ENCODE measurements at places on chromosomes 5 and 9. TPM values are rescaled to one million over a fixed set of nuclear protein-coding genes. Genes with fewer than 3 reads are reported as not detected.

DNA sequence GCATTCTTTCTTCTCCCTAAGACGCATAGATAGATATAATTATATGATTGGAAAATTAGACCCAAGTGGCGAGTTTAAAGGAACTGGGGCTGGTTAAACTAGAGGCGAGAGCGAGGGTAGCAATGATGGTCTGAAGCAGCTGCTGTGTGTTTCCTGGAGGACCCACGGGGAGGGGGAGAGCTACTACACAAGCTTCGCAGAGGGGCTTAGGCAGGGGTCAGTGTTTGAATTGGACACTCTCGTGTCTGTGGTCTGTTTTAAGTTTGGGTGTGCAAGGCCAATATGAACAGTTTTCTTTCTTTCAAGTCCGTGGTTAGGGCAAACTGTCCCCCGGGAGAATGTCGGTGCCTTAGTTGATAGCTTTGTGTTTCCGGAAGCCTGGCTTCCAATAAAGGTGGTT, 43.1 kb downstream of the PDZD2 start:
- H3K27me3 ChIP-seq, result no peaks in the 10 kb centered on the region
- H3K4me3 ChIP-seq, result no peak overlapping the region
- no peak for DNase-seq
- H3K36me3 ChIP-seq, result no peaks in the 10 kb centered on the region

GRCh38 chr9:93280661-93281259, 96.8 kb downstream of the WNK2 start:
- no peaks in the 10 kb centered on the region for H3K36me3 ChIP-seq
- H3K27me3 ChIP-seq, result no peaks in the 10 kb centered on the region
- H3K27ac ChIP-seq, result no peak overlapping the region
- no peak overlapping the region for H3K4me3 ChIP-seq
- no peaks in the 10 kb centered on the region for H3K4me1 ChIP-seq
- peak; percentile 0 for DNase-seq

DNA sequence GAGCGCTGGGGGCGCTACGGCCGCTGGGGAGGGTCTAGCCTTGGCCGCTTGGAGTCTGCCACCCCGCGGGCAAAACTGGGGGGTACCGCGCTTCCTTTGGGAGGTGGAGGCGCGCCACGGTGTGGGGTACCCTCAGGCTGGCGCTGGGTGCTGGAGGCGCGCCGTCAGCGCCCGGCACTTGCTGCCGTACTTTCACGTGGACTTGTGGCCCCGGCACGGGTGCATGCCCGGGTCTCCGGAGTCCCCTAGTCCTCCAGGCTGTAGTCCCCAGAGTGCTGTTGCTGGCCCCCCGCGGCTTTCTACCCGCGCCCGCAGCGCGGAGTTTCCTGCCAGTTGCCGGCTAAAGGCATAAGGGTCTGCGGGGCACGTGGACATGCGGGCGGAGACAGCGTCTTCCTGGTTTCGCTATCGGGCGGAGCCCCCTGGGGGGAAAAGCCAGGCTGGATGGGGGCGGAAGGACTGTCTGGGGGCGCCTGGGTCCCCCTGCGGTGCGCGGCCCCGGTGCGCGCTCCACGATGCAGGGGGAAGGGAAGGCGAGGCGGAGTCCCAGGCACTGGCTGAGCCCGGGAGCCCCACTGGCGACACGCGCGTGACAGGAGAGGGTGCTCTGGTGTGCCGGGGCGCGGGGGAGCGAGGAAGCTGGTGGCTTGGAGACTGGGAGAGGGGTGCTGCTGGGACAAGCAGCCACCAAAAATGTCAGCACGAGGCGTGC, 666 bp downstream of the PPARGC1B start:
- peak overlapping the region; percentile 90 for H3K4me3 ChIP-seq
- peak; percentile 55 for DNase-seq
- H3K27me3 ChIP-seq, result no peaks in the 10 kb centered on the region
- no peaks in the 10 kb centered on the region for H3K36me3 ChIP-seq
- H3K4me1 ChIP-seq, result no peaks in the 10 kb centered on the region

- H3K27me3 ChIP-seq, result no peaks in the 10 kb centered on the region
- no peak for DNase-seq
- H3K4me1 ChIP-seq, result no peaks in the 10 kb centered on the region
- H3K36me3 ChIP-seq, result no peaks in the 10 kb centered on the region
Observed at GRCh38 chr5:108481355-108481931, 99.5 kb upstream of the FBXL17 start.

- H3K36me3 ChIP-seq, result no peaks in the 10 kb centered on the region
- H3K27me3 ChIP-seq, result no peaks in the 10 kb centered on the region
- H3K27ac ChIP-seq, result no peak overlapping the region
- peak; percentile 28 for DNase-seq
Observed at GRCh38 chr5:125277494-125278154, 531.2 kb upstream of the ZNF608 start.

GRCh38 chr5:2910401-2911175, 159.1 kb upstream of the IRX2 start:
- H3K4me3 ChIP-seq, result no peak overlapping the region
- H3K27ac ChIP-seq, result no peak overlapping the region
- no peak for DNase-seq
- H3K4me1 ChIP-seq, result no peaks in the 10 kb centered on the region

DNA sequence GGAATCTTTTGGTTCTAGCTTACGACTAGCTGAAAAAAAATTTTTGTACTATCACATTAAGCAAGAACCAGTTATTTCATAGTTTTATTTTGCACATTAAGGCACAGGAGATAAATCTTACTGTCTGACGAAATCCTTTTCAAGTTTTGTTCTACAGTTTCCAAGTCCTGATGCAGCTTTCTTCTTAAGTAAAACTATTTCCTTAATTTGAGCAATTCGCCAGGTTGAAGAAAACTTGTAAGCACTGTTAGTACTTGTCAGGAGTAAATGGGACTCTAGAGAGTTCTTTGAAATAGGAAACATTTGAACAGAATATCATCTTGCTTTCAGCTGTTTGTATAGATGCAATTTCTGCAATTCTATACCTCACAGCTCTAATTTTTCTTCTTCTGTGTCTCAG, 318.8 kb upstream of the ELAVL2 start:
- no peaks in the 10 kb centered on the region for H3K27me3 ChIP-seq
- H3K4me3 ChIP-seq, result no peak overlapping the region
- no peaks in the 10 kb centered on the region for H3K4me1 ChIP-seq

DNA sequence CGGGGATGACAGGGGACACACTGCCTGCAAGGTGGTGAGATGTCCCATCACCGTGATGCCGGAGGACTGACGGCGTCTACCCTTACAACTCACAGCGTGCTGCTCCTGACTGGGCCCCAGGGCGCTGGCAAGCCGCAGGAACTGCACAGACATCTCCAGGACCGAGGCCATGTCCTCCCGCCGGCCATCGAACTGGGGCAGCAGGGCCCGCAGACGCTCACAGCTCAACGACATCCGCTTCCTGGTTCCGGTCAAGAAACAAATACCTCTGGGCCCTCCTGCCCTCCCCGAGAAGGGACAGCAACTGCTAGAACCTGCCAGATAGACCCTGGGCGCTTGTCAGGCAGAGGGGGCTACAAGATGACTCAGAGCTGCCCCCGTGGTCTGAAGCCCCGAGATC, 1.0 kb downstream of the SOHLH1 start:
- no peaks in the 10 kb centered on the region for H3K36me3 ChIP-seq
- H3K4me3 ChIP-seq, result no peak overlapping the region

DNA sequence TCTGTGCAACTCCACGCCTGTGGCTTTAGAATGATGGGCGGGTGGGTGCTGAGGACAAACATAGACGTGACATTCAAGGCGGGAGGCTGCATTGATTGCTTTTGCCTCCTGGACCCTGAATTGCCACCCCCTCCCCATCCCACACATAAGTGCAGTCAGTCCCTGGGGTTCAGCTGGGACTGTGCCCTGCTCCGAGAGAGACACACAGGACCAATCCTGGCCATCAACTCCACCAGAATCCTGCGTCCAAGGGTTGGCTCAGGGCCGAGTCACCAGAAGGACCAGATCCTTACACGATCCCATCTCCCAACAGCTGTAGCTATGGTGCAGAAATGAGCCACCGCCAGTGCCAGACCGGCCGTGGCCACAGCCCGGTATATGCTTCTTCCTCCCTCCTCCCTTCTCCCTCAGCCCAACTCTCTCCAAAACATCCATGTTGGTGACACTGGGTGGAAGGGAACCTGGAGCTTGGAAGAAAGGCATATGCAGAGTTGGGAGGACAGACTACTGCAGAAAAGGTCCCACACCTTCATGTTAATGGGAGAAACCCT, 27.4 kb downstream of the IRX2 start:
- no peak overlapping the region for H3K27ac ChIP-seq
- H3K27me3 ChIP-seq, result no peaks in the 10 kb centered on the region
- H3K4me3 ChIP-seq, result no peak overlapping the region
- no peak for DNase-seq
- H3K4me1 ChIP-seq, result no peaks in the 10 kb centered on the region

- no peaks in the 10 kb centered on the region for H3K36me3 ChIP-seq
- no peaks in the 10 kb centered on the region for H3K27me3 ChIP-seq
- H3K27ac ChIP-seq, result no peak overlapping the region
- DNase-seq, result no peak
Observed at GRCh38 chr9:110351009-110351467, 13.4 kb upstream of the TXNDC8 start.

DNA sequence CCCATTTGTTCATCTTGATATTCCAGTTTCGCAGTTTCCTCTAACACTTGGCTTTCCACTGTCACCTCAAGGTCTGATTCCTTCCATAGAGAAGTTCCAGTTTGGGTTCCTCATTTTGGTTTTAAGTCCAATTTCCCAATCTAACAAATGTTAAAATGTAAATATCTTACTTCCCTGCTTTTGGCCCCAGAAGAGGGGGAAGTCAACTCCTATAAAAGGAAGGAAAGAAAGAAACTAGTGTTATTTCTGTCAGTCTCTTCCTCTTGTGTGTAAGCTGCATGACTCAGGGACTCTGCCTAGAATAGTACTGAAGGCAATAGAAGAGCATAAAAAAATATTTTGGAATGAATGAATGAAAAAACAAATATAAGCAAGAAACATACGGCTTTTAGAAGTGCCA, 127.5 kb upstream of the CCNG1 start:
- H3K27ac ChIP-seq, result no peak overlapping the region
- no peaks in the 10 kb centered on the region for H3K27me3 ChIP-seq
- H3K36me3 ChIP-seq, result no peaks in the 10 kb centered on the region
- no peak for DNase-seq

GRCh38 chr5:85488295-85488694, 1103.6 kb upstream of the EDIL3 start:
- DNase-seq, result no peak
- no peaks in the 10 kb centered on the region for H3K4me1 ChIP-seq
- no peaks in the 10 kb centered on the region for H3K36me3 ChIP-seq
- H3K27me3 ChIP-seq, result no peaks in the 10 kb centered on the region

GRCh38 chr5:57432876-57433275, 49.7 kb downstream of the ACTBL2 start:
- H3K4me1 ChIP-seq, result peaks cover 8% of the 10 kb centered on the region
- DNase-seq, result no peak
- no peak overlapping the region for H3K27ac ChIP-seq
- H3K36me3 ChIP-seq, result no peaks in the 10 kb centered on the region

GRCh38 chr5:160159991-160160792, 40.9 kb upstream of the PWWP2A start:
- peak; percentile 71 for DNase-seq
- peaks cover 17% of the 10 kb centered on the region for H3K4me1 ChIP-seq
- H3K4me3 ChIP-seq, result no peak overlapping the region
- no peaks in the 10 kb centered on the region for H3K36me3 ChIP-seq
- peak overlapping the region; percentile 46 for H3K27ac ChIP-seq

- H3K4me3 ChIP-seq, result no peak overlapping the region
- peaks cover 40% of the 10 kb centered on the region for H3K4me1 ChIP-seq
- H3K27ac ChIP-seq, result no peak overlapping the region
- peaks cover 69% of the 10 kb centered on the region for H3K27me3 ChIP-seq
- no peaks in the 10 kb centered on the region for H3K36me3 ChIP-seq
- no peak for DNase-seq
Observed at GRCh38 chr5:77644371-77645157, 6.1 kb upstream of the OTP start.

GRCh38 chr5:170404398-170404797, 15.2 kb upstream of the KCNMB1 start:
- DNase-seq, result no peak
- H3K36me3 ChIP-seq, result no peaks in the 10 kb centered on the region

GRCh38 chr5:38601863-38602298, 45.4 kb upstream of the LIFR start:
- no peaks in the 10 kb centered on the region for H3K27me3 ChIP-seq
- DNase-seq, result no peak
- peaks cover 49% of the 10 kb centered on the region for H3K4me1 ChIP-seq

DNA sequence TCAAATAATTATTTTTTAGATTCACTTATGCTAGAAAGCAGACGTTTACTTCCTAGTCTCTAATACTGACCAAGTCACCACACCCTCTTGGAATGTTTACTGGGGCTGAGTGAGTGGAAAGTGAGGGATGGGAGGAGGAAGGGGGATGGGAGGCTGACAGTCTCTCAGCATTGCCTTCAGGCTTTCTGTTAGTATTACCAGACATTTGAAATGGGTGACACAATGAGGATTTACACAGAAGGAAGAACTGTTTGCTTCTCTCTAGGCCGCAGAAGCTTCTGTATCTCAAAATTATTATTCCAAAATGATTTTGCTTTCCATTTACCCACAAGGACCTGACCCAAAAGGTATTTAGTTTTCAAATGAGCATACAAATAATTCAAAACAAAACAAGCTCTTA, 232.8 kb upstream of the ZNF608 start:
- H3K4me1 ChIP-seq, result peaks cover 30% of the 10 kb centered on the region
- peak; percentile 78 for DNase-seq
- no peaks in the 10 kb centered on the region for H3K36me3 ChIP-seq
- H3K4me3 ChIP-seq, result no peak overlapping the region
- H3K27me3 ChIP-seq, result no peaks in the 10 kb centered on the region
- H3K27ac ChIP-seq, result peak overlapping the region; percentile 10

GRCh38 chr9:125763394-125763801, 16.2 kb downstream of the PBX3 start:
- no peak overlapping the region for H3K4me3 ChIP-seq
- no peak for DNase-seq
- no peaks in the 10 kb centered on the region for H3K27me3 ChIP-seq
- no peak overlapping the region for H3K27ac ChIP-seq

GRCh38 chr9:124535846-124536245, 28.6 kb upstream of the NR5A1 start:
- H3K27ac ChIP-seq, result no peak overlapping the region
- no peak overlapping the region for H3K4me3 ChIP-seq

DNA sequence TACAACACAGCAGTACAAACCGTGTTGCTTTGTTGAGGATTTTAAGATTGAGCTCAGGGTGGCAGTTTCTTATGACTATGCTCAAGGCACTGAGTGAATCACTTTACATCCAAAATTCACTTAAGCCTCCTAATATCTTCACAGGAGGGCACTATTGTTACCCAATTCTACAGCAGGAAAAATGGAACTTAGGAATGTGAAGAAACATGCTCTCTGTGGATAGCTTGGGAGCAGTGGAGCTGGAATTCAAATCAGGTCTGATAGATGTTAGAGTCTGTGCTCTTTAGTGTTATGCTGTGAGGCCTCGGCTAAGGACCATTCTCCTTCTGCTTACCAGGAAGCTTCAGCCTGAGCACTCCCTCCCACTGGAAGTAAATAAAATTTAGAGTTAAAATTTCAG, 18.7 kb upstream of the HMHB1 start:
- H3K36me3 ChIP-seq, result no peaks in the 10 kb centered on the region
- no peak for DNase-seq
- no peak overlapping the region for H3K4me3 ChIP-seq
- H3K4me1 ChIP-seq, result no peaks in the 10 kb centered on the region
- no peaks in the 10 kb centered on the region for H3K27me3 ChIP-seq
- H3K27ac ChIP-seq, result no peak overlapping the region

GRCh38 chr5:143179126-143179740, 224.3 kb downstream of the NR3C1 start:
- no peaks in the 10 kb centered on the region for H3K27me3 ChIP-seq
- H3K27ac ChIP-seq, result no peak overlapping the region
- peaks cover 28% of the 10 kb centered on the region for H3K4me1 ChIP-seq
- no peaks in the 10 kb centered on the region for H3K36me3 ChIP-seq

Gene F12
- not detected for total RNA-seq

Gene PHPT1
- total RNA-seq, result 45.5 TPM

Gene COL15A1
- total RNA-seq, result 108 TPM

Gene ERAP2
- 26.8 TPM for total RNA-seq

Gene CCNJL
- 2.4 TPM for total RNA-seq
